Neural crest cell (in vitro differentiated cells): ENCODE measurements at places on chromosomes 2 and 18.

GRCh38 chr2:29662861-29663260 is 258.5 kb downstream of the ALK start:
- DNase-seq, result no peak

- no peak for DNase-seq
These were observed 3.2 kb downstream of the CD207 start for GRCh38 chr2:70832386-70832785.

GRCh38 chr2:21407851-21408250 is 284.1 kb downstream of the TDRD15 start:
- no peak for DNase-seq

DNA sequence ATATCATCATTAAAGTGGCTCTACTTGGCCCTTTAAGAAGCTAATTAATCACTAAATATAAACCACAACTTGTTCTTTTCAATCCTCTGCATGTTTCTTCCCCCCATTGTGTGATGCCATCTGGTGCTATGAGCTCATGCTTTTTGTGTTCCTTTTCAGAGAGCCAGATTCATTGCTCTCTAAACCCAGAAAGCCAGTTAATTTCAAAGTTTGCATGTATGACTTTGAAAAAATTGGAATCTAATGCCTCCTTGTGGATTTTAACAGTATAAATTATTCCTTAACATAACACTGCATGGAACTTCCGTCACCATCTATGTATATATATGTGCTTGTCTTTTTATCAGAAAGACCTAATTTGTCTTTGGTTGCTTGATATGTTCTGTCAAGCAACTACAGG is 31.1 kb downstream of the TMEM178A start:
- DNase-seq, result no peak

DNA sequence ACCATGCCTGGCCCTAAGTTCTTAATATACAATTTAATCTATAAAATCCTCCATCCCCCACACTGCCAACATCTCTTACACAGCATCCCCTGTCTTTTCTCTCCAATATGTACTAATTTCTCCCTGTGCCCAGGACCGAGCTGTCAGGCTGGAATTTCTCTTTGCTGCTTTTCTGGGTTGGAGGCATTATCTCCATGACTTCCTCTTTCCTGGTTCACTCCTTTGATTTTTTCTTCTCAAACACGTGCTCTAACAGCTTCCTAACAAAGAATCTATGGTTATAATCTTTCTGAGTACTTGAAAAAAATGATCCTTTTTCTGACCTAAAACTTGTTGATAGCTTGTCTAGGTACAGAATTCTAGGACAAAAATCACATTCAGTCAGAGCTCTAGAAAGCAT is 112.8 kb downstream of the C1D start:
- no peak for DNase-seq

- no peak for DNase-seq
These were observed 54.7 kb upstream of the HAAO start for GRCh38 chr2:42846932-42847595.

- no peak for DNase-seq
These were observed 37.5 kb upstream of the COL5A2 start for GRCh38 chr2:189217051-189217450.
